Hypothalamus (tissue), 51 donors: ENCODE measurements at places on chromosomes 1 and 21.

GRCh38 chr1:184425449-184426277, 38.8 kb downstream of the C1orf21 start:
- DNase-seq: no peak

DNA sequence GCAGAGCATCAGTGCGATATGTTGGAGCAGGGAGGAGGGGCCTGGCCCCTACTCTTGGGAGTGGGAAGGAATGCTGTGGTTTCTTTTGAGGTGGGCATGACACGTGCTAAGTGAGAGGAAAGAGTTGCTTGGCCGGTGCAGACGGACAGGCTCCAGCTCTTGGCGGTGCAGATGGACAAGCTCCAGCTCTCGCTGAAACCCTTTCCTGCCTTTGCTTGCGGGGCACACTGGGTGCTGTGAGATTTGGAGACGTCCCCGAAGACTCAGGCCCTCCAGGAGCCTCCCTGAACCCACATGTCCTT, 15.9 kb downstream of the PDXK start:
- DNase-seq: no peak

- no peak for DNase-seq
Measured at GRCh38 chr1:156140879-156141707, 12.3 kb upstream of the SEMA4A start.

- DNase-seq: no peak
Measured at GRCh38 chr1:165661703-165662102, 30.7 kb downstream of the MGST3 start.
